IMR-90 (cell line): ENCODE measurements at places on chromosomes 5 and 9. TPM values are rescaled to one million over a fixed set of nuclear protein-coding genes. Genes with fewer than 3 reads are reported as not detected.

DNA sequence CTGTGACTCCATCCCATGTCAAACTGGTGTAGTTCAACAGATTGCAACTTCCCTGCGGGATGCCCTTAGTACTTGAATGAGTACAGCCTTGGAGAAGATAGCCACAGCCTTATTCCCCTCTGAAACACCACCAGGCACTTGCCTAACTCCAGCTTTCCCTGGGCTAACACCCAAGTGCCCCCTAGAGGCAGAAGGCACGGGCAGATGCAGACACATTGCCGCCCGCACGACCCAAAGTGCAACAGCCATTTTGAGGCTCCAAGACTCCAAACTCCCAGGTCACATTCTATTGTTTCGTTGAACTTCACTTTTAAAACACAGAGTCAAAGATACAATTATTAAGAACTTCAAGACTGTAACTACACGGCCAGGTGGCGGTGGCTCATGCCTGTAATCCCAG lies 163.6 kb upstream of the CDH6 start:
- H3K4me1 ChIP-seq, result peaks cover 2% of the 10 kb centered on the region
- H3K36me3 ChIP-seq, result no peaks in the 10 kb centered on the region
- no peak for DNase-seq
- H3K27ac ChIP-seq, result no peak overlapping the region
- no peak overlapping the region for H3K4me3 ChIP-seq

DNA sequence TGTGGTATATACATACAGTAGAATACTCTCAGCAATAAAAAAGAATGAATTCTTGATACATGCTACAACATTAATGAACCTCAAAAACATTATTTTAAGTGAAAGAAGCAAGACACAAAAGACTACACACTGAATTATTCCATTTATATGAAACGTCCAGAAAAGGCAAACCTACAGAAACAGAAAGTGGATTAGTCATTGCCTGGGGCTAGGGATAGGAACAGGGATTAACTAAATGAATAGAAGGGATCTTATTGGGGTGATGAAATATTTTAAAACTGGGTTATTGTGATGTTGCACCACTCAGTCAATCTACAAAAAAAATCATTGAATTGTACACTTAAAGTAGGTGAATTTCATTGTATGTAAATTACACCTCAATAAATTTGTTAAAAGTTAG lies 326.7 kb downstream of the PIK3R1 start:
- H3K4me1 ChIP-seq, result no peaks in the 10 kb centered on the region
- peak; percentile 38 for DNase-seq
- H3K27me3 ChIP-seq, result no peaks in the 10 kb centered on the region
- no peak overlapping the region for H3K27ac ChIP-seq
- H3K36me3 ChIP-seq, result no peaks in the 10 kb centered on the region

The MELK gene
- polyA plus RNA-seq, result 17.8 and 20.8 TPM in 2 replicates

DNA sequence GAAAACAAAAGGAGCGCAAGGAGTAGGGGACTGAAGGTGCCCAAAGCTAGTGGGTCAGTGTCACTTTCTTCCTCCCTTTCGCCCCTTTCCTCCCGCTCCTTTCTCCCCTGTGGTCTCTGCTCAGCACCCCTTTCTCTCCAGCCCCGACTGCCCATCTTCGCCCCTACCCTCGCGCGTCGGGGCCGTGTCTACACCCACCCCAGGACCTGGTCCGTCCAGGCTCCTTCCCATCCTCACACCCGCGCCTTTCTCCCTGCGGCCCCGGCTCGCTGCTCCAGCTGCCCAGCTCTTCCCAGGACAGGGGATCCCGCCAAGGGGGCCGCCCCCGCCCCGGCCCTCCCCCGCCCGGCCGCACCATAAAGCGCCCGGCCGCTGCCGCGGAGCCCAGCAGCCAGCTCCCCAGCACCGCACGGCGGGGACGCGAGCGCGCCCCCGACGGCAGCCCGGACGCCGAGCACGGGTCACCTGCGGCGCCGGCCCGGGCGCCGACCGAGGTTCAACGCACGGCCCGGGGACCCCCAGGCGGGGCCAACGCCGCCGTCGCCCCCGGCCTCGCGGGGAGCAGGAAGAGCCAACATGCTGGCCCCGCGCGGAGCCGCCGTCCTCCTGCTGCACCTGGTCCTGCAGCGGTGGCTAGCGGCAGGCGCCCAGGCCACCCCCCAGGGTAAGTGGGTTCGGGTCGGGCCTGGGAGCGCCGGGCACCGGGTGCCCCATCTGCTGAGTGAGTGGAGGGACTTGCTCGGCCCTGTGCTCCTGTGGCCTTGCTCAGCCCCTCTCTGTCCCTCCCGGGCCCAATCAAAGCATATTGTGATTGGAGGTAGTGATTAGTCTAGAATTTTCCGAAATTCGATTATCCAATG lies at the start of gene THBS4:
Gene THBS4, plus strand, starts transcription at position 387 of the 860 bp plus-strand sequence. Its CDS starts 190 bp downstream, at position 577.
- no peak within 1 kb of the TSS for H3K4me3 ChIP-seq
- H3K27me3 ChIP-seq, result peaks cover 60% of the 10 kb centered on the region
- H3K27ac ChIP-seq, result no peak within 1 kb of the TSS
- no peak for DNase-seq

GRCh38 chr5:67879620-67880510 lies 335.7 kb upstream of the PIK3R1 start:
- H3K27ac ChIP-seq, result no peak overlapping the region
- no peaks in the 10 kb centered on the region for H3K27me3 ChIP-seq
- no peaks in the 10 kb centered on the region for H3K4me1 ChIP-seq
- no peak for DNase-seq

- no peaks in the 10 kb centered on the region for H3K4me1 ChIP-seq
- no peak overlapping the region for H3K4me3 ChIP-seq
- H3K27me3 ChIP-seq, result peaks cover 8% of the 10 kb centered on the region
- H3K36me3 ChIP-seq, result no peaks in the 10 kb centered on the region
Measured at GRCh38 chr9:83056174-83056573, 6.8 kb downstream of the RASEF start.

DNA sequence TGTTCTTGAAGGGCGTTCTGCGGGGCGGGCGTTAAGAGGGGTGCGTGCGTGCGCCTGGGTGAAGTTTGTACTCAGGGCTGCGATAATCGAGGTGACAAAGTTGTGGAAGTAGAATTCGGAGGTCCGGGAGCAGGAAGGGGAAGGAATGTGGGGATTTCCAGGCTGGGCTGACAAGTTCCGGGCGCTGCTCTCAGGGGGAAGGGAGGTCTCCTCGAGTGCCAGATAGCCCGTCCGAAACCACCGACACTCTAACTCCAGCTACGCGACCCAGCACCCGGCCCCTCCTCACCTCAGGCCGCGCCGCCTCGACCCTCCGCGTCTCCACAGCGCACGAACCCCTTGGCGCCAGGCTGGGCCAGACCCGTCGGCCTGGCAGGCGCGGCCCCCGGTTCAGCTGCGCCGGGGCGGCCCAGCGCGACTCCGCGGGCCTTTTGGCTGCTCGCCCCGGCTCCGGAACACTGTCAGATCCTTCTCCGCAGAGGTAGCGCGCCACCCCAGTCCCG lies at the start of gene IL6ST:
Gene IL6ST, minus strand, starts transcription at position 469 of the 503 bp plus-strand sequence. CDS start 18,685 bp downstream, outside the sequence.
- H3K27ac ChIP-seq, result peak within 1 kb of the TSS; percentile 100
- peaks cover 5% of the 10 kb centered on the region; the same call in 1 of the 2 replicates for H3K4me1 ChIP-seq
- peak within 1 kb of the TSS; percentile 89 for H3K4me3 ChIP-seq
- H3K27me3 ChIP-seq, result no peaks in the 10 kb centered on the region
- H3K36me3 ChIP-seq, result no peaks in the 10 kb centered on the region
- DNase-seq, result peak; percentile 93

DNA sequence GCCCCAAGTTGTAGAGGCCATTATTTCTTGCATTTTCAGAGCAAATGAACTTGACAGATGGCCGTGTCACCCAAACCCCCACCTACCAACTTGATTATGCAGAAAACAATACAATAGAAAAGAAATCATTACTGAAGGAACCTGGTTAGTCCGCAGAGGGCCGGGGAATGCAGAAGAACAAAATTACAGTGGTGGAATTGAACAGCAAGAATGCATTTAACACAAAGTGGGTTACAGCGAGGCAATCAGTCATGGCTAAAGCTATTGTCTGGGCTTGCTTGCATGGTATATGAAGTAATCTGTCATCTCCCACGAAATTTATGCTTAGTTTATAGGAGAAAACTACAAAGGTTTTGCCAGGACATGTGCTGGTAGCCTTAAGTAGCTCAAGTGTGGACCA lies 238.3 kb upstream of the IRX1 start:
- no peak overlapping the region for H3K27ac ChIP-seq
- H3K36me3 ChIP-seq, result no peaks in the 10 kb centered on the region
- DNase-seq, result no peak
- H3K4me1 ChIP-seq, result no peaks in the 10 kb centered on the region
- H3K4me3 ChIP-seq, result no peak overlapping the region

DNA sequence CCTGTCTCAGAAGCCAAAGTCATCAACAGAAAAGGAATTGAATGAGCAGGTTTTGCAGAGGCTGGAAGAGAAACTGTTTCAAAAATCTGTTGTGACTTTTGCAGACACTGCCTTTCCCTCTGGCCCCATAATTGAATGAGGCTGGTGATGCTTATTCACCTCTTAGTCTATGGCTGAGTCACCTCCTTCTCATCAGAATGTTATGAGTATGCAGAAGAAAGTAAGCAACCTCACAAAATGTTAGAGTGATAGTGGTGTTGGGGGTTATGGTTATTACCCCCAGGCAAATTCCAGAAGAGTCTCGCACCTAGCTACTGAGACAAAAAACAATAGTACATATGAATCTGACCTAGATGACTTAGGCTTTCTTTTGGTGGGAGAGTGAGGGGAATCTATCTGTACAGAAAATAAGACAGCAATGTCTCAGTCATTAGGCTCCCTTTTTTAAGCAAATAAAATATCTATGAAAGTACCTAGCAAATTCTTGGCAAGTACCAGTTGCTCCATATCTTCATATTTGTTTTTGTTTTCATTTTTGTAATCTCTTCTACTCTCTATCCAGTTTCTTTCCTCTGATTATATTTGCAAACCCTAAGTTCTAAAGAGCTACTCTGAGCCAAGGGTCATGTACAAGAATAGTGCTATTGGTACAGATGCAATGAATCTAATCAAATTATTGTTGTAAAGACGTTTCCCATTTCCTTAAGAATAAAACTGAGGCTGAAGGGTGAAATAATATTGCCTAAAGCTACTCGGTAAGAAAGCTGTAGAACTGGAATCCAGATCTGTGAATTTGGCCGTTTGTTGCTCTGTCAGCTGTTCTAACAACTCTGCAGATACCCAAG lies 498.1 kb upstream of the TNC start:
- peak overlapping the region; percentile 97 for H3K27ac ChIP-seq
- H3K27me3 ChIP-seq, result no peaks in the 10 kb centered on the region
- no peak overlapping the region for H3K4me3 ChIP-seq
- DNase-seq, result peak; percentile 96
- H3K36me3 ChIP-seq, result no peaks in the 10 kb centered on the region

DNA sequence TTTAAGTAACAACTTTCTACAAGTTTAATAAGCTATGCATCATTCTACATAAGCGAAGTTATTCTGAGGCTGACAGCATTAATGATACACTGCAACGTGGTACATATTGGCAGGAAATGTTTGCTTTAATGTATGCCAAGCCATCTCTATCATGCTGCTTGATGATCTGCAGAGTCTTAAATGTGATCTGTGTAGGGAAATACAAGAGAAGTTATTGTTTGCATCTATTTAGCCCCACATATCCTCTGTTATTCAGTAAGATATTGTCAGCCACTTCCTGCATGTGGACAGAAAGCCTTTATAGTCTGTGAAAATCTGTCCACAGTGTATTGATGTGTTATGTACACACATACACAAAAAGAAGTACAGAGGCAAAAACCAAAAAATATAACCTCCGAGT lies 193.1 kb upstream of the FREM1 start:
- peaks cover 2% of the 10 kb centered on the region; the same call in 1 of the 2 replicates for H3K4me1 ChIP-seq
- H3K4me3 ChIP-seq, result no peak overlapping the region
- H3K27me3 ChIP-seq, result no peaks in the 10 kb centered on the region; the same call in 1 of the 2 replicates
- no peak overlapping the region for H3K27ac ChIP-seq

DNA sequence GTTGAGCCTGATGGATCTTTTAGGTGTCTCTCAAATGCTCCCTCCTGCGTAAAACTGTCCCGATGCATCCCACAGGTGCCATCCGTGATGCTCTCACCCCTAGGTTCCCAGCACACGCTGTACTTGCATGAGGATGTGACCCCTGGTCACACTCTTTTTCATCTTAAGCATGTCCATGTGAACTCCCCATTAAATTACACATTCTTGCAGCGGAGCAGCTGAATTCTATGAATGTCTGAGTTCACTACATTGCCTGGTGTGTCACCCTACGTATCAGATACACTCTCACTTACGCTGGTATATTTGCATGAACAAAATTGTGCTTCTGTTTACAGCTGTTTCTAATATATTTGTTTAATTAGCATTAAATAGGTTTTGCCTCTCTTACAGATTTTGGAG lies 105.3 kb upstream of the RETREG1 start:
- peaks cover 4% of the 10 kb centered on the region; the same call in 1 of the 2 replicates for H3K4me1 ChIP-seq
- H3K36me3 ChIP-seq, result peaks cover 20% of the 10 kb centered on the region
- H3K27ac ChIP-seq, result no peak overlapping the region
- DNase-seq, result no peak
- no peak overlapping the region for H3K4me3 ChIP-seq

GRCh38 chr9:120390637-120391190 lies 189.3 kb downstream of the CDK5RAP2 start:
- no peak for DNase-seq
- H3K4me1 ChIP-seq, result peaks cover 16% of the 10 kb centered on the region
- no peaks in the 10 kb centered on the region for H3K27me3 ChIP-seq
- H3K36me3 ChIP-seq, result peaks cover 26% of the 10 kb centered on the region; the same call in 1 of the 2 replicates

DNA sequence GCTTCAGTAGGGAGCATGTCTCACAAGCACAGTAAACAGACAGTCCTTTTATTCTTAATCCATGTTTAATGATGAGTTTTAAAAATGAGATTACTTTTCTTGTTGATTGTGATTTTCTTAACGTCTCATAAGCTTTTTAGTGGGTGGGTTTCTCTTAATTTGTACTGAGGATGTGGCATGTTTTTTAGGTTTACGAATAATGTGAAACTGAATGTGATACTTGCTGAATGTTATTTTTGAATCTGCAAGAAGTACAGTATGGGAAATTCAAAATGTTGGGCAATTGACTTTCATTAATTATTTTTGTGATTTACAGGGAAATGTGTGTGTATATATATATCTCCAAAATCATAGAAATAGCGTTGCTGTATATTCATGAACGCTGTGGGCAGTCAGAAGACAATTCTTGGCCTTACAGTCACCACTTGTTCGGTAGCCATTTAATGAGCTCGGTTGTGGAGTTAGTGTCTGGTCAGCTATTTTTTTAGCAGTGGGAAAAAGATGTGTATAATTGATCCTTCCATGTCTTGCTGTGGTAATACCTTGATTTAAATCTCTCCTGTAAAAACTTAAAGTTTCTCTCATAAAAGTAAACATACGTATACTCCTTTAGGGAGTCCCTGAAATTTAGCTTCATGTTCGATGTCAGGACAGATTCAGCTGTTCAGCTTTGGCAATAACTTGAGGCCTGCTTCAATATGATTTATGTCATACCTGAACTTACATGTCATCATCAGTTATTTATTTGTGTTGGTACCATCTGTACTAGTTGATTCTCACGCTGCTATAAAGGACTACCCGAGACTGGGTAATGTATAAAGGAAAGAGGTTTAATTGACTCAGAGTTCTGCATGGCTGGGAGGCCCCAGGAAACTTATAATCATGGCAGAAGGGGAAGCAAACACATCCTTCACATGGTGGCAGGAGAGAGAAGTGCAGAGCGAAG lies 15.0 kb downstream of the ICE1 start:
- no peaks in the 10 kb centered on the region for H3K4me1 ChIP-seq
- no peak overlapping the region for H3K27ac ChIP-seq
- 0 out of 2 replicates have a peak, but pooled peaks cover 4% of the 10 kb centered on the region for H3K36me3 ChIP-seq
